AG04449 (cell line): ENCODE measurements at places on chromosomes 3 and 15.

DNA sequence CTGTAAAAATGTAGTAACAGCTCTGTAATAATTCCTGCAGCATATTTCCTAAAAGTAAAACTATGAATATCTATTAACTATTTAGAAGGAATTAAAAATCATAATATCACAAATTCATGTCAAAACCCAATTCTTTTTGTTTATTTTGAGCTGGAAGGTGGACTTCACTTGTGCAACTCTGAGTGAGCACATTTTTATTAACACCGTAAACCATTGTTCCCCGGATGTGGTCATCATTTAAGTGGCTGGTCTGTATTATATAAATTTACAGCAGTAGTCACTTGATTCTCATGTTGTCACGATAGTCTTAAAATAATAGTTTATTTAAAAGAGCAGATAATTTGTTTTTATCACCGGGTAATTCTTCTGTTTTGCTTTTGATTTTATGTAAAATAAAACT, 43.0 kb upstream of the UTS2B start:
- no peak for DNase-seq

DNA sequence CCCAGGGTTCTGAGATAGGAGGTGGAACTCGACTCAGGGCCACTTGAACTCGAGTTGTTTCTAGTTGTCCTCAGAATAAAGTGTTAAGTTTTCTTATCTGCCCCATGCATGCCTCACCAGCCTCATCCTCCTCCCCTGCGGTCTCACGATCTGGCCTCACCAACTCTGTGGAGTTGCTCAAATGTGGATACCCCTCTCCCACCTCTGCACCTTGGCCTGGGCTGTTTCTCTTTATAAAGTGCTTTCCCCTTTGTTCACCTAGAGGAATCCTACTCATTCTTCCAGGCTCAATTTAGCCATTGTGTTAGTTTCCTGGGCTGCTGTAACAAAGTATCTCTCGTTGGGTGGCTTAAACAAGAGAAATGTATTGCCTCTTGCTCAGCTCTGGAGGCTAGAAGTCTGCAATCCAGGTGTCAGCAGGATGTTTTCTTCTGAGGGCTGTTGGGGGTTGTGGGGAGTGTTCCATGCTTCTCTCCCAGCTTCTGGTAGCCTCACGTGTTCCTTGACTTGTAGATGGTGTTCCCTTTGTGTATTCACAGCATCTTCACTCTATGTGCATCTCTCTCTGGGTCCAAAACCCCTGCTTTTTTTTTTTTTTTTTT, 100.7 kb downstream of the MEX3B start:
- no peak for DNase-seq

- DNase-seq: no peak
These were observed 110.9 kb upstream of the THRB start for GRCh38 chr3:24605511-24606028.

DNA sequence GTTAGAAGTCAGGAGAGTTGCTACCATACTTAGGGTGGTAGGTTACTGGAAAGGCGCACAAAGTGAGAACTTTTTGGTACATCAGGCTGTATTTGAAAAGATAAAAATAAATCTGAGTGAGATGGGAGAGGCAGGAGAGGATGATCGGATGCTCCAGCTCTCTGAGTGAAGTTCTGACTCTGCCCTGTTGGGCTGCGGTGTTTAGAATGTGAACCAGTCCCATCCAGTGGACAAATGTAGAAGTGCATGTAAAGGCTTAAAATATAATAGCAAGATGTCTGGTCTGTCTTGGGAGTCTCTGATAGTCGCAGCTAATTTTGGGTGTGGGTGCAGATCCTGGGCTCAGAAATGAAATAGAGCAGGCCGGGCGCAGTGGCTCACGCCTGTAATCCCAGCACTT, 30.4 kb downstream of the ACKR2 start:
- peak; percentile 24 for DNase-seq

DNA sequence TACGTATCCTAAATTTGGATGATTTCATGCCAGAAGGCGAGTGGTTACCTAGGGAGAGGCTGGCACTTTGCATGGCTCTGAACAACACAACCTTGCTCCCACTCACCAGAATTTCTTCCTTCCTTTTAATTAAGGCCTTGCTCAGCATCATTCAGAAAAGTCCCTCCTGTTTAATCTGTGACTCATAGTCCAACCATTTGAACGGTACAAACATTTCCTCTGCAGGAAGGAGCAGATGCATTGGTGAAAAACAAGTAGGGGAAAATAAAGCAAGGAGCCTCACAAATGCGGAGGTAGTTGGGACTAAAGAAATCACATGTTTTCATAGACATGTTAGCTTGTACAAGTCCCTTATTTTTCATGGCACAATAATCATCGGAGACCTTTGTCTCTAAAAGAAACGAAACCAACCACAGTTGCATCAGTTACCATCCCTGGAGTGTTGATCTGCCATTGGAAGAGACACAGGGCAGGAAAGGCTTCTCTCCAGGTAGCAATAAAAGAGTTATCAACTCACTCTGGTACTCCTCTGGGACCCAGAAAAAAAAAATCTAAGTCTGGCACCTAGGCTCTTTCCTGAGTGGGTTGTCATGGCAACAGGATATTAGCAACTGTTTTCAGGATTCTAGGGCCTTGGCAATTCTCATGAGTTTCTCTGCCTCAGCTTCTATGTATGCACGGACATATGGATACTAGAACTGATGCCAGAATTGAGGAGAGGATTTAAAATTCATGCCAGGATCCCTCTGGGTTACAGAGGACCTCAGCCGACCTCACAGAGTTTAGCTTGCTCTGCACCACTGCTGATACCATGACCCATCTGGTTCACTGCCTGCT, 255.4 kb upstream of the ARPP21 start:
- no peak for DNase-seq

DNA sequence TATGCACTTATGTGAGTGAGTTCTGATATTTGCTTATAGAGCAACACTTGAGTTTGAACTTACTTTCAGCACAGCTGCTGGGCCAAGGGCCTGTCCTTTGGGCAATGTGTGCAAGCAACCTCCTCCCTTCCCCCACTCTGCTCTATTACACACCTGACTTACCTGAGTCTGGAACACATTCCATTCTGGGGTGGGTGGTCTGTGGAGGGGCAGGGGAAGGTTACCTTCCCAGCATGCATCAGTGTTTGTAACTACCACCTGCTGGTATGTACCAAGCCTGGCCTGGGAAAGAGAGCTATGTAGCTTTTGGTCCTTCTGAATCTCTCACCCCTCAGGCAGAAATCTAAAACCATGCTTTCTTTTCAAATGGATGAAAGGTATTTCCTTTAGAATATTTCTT, 103.0 kb downstream of the ISL2 start:
- no peak for DNase-seq

GRCh38 chr3:72418244-72418643, 430.0 kb downstream of the SHQ1 start:
- no peak for DNase-seq

DNA sequence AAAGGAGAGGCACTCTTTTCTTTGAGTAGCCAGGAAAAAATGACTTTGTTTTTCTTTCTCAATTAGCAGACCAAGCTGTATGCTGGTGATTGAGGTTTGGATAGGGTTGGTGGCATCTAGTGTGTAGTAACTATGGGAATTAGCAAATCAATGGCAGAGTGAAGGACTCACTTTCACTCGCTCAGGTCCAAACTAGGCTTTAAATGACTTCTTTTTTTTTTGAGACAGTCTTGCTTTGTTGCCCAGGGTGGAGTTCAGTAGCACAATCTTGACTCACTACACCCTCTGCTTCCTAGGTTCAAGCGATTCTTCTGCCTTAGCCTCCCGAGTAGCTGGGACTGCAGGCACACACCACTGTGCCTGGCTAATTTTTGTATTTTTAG, 35.9 kb downstream of the PRKCI start:
- DNase-seq: no peak

DNA sequence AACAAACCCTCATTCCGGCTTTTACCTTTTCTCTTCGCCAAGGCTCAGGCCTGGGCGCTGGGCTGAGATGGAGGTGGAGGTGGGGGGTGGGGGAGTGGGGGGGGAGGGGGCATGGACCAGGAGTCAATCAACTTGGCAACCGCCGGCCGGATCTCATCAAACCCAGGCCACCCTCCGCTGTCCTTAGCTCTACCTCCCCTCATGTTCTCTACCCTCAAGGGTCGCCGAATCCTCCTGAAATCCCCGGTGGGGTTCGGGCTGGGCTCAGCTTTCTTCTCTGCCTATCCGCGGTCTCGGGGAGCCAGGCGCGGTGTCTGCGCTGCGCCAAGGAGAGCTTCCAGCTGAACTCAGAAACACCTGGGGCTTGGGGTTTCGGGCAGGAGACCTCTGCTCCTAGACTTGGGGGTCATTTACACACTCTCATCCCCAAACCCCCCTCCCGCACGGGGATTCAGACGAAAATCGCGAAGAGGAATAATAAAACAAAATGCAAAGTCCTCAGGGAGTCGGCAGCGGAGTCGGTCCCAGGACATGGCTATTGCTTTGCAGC, 2.5 kb downstream of the ONECUT1 start:
- DNase-seq: no peak

- DNase-seq: no peak
These were observed 166.2 kb downstream of the WNT5A start for GRCh38 chr3:55320928-55321327.

- DNase-seq: peak; percentile 86
These were observed 16.8 kb downstream of the BCL2L10 start for GRCh38 chr15:52095597-52096262.
